ENCODE measurements at places on chromosomes 5 and 9. TPM values are rescaled to one million over a fixed set of nuclear protein-coding genes. Genes with fewer than 3 reads are reported as not detected.

DNA sequence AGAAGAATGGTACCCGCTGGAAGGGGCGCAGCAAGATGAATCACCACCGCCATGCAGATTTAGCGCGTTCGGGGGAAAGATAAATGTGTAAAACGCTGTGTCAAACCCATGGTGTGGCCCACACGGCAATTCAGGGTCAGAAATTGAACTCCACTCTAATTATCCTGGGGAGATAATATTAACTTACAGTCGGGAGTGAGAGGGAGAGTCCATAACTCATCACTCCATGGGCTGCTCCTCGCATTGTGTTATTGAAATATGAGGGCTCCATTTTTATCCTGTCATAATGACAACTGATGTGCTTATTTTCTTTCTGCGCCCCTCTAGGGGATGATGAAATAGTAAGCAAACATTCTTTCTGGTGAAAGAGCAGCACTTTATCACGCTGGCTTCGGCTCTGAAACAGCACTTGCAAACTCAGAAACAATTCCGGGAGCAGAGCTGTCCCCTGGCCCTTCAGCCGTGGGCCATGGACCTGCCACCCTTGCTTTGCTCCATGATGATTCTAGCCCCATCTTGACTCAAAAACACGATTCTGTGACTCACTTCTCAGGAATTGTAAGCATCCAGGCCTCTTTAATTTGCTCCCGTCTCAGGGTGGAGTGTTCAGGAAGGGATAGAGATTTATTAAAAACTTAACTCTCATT lies 431.6 kb downstream of the IRX1 start:
- H3K27me3 ChIP-seq, result no peaks in the 10 kb centered on the region
- DNase-seq, result no peak
- H3K4me1 ChIP-seq, result no peaks in the 10 kb centered on the region
- no peaks in the 10 kb centered on the region for H3K36me3 ChIP-seq
- no peak overlapping the region for H3K27ac ChIP-seq

- no peak for DNase-seq
- no peaks in the 10 kb centered on the region for H3K36me3 ChIP-seq
- H3K4me1 ChIP-seq, result peaks cover 5% of the 10 kb centered on the region
- no peak overlapping the region for H3K27ac ChIP-seq
- no peak overlapping the region for H3K4me3 ChIP-seq
Measured at GRCh38 chr5:173035904-173036707, 20.0 kb upstream of the CREBRF start.

DNA sequence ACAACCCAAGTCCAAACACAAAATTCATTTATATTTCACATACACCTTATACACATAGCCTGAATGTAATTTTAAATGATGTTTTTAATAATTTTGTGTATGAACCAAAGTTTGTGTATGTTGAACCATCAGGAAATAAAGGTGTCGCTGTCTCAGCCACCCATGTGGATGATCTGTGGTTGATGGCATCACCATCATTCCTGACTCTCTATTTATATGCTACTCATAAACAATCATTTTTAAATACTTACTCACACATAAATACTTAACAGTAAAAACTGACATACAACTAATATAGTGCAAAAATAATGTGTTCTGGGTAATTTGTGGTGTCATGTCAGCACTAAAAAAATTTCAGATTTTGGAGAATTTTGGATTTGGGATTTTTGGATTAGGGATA lies 38.4 kb downstream of the SMC5 start:
- no peak overlapping the region for H3K27ac ChIP-seq
- no peaks in the 10 kb centered on the region for H3K27me3 ChIP-seq
- DNase-seq, result peak; percentile 14
- H3K36me3 ChIP-seq, result no peaks in the 10 kb centered on the region

DNA sequence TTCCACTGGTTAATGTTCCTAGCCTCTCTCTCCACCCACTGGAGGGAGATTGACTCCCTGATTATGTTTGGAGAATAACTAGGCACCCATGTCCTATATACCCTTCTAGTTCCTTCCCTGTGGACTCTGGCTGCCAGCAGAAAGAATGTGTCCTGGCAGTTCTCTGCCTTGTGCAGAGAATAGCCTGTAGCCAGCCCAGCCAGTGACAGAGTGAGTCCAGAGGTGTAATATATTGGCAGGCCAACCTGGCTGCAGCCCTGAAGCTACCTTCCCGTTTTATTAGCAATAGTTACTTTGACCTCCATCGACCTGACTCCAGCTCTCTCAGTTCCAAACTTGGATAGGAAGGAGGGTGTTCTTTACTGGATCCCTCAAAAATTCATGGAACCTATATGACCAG lies 8.1 kb downstream of the SETD9 start:
- no peak overlapping the region for H3K27ac ChIP-seq
- no peaks in the 10 kb centered on the region for H3K4me1 ChIP-seq
- no peak for DNase-seq

Gene IFNA2
- not detected for total RNA-seq

Gene PCDHGC5
- 2.6 TPM for total RNA-seq
